ENCODE measurements at places on chromosomes 3 and 15.

- DNase-seq: no peak
These were observed 26.8 kb upstream of the THBS1 start for GRCh38 chr15:39553947-39554693.

DNA sequence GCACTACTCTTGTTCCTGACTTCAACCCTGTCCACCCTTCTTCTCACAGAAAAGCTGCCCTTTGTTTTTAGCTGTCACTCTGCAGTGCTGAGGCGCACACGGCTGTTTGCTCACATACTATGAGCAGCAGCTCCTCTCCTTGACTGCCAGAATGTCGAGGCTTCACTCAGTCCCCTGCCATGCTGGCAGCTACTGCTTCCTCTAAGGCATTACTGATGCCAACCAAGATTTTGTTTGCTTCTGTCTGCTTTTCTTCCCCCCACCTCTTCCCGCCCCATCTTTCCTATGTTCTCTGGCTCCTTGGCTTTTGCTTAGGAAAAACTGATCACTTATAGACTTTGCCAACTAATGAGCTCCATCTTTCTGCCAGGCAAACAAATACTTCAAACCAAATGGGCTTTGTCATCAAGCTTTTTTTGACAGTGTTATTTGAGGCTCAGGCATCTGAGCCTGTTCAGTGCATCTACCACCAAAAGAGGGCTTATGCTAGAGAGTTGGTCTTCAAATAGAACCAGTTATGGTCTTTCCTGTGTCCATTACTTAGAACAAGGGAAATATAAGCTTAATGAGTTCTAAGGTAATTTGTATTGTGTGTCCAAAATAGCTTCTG, 81.0 kb downstream of the FBXL2 start:
- no peak for DNase-seq

DNA sequence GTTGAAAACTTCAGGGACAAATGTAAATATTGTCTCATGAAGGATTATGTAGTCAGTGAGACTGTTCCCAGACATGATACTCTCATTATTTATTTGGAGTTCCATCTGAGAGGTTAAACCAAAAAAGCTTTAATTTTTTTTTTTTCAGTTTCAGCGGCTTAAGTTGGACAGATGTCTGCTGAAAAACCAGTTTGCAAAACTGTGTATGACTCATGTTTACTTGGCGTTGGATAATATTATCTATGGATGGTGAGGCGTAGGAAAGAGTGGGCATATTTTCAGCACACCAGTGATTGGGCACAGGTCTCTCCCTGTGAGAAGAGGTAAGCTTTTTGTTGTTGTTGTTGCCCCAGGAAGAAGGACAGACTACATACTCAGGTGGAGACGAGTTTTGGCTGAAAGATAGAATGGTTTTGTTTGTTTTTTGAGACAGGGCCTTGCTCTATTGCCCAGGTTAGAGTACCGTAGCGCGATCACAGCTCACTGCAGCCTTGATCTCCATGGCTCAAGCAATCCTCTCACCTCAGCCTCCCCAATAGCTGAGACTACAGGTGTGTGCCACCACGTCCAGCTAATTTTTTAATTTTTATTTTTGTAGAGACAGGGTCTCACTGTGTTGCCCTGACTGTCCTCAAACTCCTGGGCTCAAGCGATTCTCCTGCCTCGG, 16.4 kb upstream of the ANXA2 start:
- no peak for DNase-seq

DNA sequence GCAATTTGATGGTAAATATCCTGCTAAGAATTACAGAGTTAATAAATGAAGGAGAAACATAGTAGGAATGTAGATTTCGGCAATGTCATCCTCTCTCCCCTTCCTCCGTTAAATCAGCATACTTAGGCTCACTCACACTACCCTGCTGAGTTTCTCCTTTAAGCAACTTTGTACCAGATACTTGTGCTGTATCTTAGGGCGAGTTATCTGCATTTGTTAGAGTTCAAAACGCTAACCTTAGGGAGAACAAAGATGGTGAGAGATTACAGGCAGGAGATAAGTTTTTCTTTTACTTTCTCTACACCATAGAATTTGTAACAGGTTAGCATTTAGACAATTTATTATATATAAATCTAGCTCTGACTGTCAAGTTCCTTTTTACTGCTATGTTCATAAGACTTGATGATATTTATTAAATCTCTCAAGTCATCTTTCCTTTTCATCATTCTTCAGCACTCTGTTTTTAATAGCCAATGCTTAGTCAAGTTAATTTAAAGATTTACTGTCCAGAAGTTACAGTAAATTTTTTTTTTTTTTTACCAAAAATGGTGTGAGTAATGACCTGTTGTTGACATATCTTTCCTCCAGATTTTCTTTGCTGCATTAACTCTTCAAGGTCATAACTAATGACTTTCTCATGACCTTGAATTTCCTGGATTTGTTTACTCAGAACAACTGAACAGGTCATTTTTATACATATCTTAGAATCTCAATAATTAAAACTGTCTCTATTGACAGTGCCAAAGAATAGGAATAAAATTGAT, 22.2 kb downstream of the SUCNR1 start:
- no peak for DNase-seq

- DNase-seq: no peak
These were observed 91.9 kb downstream of the MB21D2 start for GRCh38 chr3:192825657-192826200.

- DNase-seq: no peak
These were observed 126.8 kb downstream of the FAM174B start for GRCh38 chr15:92528736-92529135.

DNA sequence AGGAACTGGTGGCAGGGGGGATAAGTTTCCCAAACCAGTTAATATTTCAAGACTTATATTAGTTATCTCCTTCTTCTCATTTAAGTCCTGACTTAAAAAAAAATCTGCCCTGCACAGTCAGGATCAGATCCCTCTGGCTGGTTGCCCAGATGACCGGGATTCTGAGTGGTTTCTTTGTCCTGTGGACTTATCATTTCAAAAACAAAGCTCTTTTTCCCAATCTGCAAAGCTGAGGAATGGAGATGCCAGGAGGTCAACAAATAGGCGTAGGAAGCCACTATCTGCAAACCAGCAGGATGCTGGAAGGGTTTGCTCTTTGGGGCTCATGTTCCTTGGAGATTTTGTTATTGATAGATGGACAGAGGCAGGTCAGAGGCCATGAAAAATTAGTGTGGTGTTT, 5.8 kb downstream of the C3orf20 start:
- no peak for DNase-seq

DNA sequence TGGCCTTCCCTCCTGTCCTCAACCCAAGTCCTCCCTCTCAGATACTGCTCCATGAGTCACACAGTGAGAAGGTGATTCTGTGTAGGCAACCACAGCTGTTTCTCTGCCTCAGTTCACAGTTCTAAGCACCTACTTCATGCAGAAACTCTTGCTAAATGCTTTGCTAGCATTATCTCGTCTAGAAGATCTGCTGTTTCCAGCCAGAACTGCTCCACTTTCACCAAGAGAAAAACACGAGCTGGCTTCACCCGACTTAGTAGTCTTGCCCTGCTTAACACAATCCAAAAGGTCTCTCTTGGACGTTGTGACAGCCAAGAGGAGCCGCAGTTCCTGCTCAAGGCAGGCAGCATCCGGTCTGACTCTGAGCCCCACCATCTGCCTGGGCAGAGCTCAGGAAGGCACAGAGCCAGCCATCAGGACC, 272.1 kb downstream of the UACA start:
- no peak for DNase-seq

GRCh38 chr15:82177291-82178010, 85.1 kb downstream of the EFL1 start:
- no peak for DNase-seq

- DNase-seq: no peak
These were observed 49.2 kb downstream of the ARHGAP11B start for GRCh38 chr15:30675126-30675525.

DNA sequence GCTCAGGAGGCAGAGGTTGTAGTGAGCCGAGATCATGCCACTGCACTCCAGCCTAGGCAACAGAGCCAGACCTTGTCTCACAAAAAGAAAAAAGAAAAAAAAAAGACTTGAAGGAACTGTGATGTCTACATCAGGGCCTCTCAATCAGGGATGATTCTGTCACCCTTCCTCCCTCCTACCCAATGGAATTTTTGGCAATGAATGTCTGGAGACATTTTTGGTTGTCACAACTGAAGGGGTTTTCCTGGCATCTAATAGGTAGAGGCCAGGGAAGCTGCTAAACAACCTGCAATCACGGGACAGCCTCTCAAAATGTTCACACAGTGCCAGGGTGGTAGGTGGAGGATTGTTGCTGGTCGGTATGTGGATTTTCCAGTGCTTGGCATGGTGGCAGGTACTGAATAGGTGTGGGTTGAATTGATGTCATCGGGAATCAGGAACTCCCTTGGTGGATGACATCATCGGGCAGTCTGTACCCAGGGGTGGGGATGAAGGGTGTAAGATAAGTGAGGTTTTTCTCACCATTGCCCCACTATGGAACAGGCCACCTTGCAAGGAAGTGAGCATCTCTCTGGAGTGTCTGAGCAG, 71.3 kb downstream of the MESD start:
- no peak for DNase-seq

GRCh38 chr3:193884027-193884426, 251.9 kb upstream of the HES1 start:
- no peak for DNase-seq

- no peak for DNase-seq
These were observed 122.0 kb upstream of the ALDH1A3 start for GRCh38 chr15:100757661-100758060.

- no peak for DNase-seq
These were observed 7.8 kb downstream of the KPNA4 start for GRCh38 chr3:160557571-160557970.

- DNase-seq: no peak
These were observed 9.6 kb downstream of the LINGO1 start for GRCh38 chr15:77622934-77623754.

- DNase-seq: no peak
These were observed 4.8 kb upstream of the CLSTN2 start for GRCh38 chr3:139930211-139930610.

DNA sequence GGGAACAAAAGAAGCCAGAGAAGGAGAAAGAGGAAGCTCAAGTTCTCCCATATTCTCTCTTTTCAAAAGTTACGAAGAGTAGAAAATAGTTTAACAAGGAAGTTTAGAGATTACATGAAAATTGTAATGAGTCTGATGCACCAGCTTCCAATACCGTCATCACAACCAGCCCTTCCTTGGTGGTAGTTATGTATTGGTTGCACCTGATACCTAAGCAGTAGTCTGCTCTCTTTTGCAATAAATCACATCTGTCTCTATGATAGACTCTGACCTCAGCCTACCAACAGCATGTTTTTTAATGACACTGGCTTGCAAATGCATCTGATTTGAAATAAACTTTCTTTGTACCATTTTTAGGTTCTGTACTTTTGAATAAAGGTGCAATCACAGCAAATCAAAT, 575.8 kb downstream of the FHIT start:
- DNase-seq: no peak

DNA sequence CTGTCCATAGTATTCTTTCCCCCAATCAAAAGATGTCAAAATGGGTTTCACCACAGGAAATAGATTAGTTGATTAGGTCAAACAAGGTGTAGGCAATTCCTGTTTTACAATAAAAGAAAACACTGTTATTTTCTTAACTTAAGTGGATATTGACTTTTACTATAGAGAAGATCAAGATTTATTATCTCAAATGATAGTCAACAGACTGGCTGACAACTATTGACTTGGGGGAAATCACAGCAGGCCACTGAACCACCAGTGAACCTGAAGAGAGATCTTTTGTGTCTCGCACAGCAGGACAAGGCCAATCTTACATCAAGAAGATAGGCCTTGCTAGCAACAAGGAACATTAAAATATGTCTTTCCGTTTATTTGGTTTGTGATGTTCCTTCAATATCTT, 1187.6 kb downstream of the SI start:
- DNase-seq: no peak

DNA sequence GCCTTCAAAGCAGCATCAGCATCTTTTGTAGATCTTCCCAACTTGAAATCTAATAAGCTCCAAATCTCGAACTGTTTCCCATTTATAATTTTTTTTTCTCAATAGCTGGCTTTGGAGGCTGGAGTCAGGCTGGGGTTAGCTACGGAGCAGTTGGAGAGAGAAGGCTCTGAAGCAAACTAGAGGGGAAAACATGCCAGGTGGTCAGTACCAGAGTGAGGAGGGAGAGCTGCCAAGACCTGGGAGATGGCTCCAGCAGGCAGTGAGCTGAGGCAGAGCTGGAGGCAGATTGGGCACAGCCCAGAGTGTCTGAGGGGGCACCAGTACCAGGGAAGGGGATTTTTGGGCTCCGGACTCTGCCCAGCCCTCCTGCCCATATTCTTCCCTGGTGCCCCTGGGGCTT, 311.2 kb downstream of the RPLP1 start:
- no peak for DNase-seq

DNA sequence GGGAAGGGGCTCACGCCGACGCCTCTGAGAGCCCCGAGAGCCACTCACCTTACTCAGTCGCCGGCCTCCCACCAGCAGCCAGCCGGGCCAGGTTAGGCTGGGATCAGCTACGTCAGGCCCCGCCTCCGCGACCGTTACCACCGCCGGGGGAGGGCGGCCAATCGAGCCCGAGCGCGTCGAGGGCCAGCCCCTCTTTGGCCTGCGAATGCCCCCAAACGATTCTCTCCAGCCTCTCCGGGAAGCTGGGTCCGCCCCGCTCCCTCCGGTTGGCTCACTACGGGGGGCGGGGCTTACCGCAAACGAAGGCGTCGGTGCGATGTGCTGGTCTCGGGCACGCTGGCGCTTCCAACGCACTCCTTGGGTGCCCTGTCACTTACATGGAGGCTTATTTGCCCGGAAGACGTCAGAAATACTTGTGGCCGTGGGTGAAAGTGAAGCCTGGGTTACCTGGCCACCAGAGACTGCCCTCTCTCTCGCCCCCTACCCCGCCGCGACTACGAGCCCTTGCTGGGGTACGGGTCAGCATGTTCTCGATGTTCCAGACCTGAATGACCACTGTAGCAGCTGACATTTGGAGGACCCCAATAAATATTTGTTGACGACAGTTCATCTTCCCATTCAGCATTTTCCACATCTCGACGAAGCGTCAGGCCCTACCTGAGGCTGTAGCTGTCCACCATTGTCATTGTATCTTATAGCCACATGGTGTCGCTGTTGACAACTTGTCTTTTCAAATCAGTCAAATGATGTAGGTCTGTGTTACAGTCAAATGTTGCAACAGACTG, at the start of gene CEP70:
TSS of gene CEP70 (minus strand) at position 111 of the 785 bp plus-strand sequence. CDS start 21,333 bp downstream, outside the sequence.
- DNase-seq: peak; percentile 93

DNA sequence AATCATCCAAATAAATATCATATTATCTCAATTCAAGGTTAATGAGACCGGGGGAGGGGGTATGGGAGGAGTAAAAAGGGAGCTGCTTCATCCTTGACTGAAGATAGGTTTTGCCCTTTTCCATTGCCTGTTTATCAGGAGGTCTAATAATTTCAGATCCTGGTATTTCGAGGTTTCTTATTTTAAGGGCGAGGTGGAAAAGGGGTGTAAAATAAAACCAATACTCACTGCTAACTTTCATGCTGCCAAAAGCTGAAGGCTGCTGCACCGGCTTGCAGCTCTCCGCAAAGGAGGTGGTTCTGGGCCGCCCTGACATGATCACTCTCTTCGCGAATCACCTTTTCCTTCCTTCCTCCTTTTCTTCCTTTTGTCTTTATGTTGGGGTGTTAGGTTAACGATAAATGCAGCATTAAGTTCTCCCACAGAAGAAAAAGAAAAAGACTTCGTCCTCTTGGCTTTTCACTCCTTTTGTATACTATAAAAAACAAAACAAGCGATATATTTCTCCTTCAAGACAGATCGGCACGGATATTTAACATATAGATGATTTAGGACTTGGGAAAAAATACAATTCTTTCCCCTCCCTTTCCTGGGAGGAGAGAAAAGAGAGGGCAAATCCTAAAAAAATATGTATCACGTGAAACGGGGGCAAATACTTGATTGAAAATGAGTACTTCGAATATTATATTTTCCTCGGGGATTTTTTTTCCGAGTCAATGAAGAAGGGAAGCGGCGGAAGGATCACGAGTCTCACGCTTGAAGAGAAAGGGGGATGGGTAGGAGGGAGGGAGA, 932 bp downstream of the GSK3B start:
- no peak for DNase-seq
